ENCODE measurements at places on chromosomes 6 and 20. TPM values are rescaled to one million over a fixed set of nuclear protein-coding genes. Genes with fewer than 3 reads are reported as not detected.

GRCh38 chr6:155201461-155202226, 62.2 kb upstream of the CLDN20 start:
- DNase-seq, result no peak
- no peak overlapping the region for H3K4me3 ChIP-seq
- no peak overlapping the region for H3K27ac ChIP-seq

DNA sequence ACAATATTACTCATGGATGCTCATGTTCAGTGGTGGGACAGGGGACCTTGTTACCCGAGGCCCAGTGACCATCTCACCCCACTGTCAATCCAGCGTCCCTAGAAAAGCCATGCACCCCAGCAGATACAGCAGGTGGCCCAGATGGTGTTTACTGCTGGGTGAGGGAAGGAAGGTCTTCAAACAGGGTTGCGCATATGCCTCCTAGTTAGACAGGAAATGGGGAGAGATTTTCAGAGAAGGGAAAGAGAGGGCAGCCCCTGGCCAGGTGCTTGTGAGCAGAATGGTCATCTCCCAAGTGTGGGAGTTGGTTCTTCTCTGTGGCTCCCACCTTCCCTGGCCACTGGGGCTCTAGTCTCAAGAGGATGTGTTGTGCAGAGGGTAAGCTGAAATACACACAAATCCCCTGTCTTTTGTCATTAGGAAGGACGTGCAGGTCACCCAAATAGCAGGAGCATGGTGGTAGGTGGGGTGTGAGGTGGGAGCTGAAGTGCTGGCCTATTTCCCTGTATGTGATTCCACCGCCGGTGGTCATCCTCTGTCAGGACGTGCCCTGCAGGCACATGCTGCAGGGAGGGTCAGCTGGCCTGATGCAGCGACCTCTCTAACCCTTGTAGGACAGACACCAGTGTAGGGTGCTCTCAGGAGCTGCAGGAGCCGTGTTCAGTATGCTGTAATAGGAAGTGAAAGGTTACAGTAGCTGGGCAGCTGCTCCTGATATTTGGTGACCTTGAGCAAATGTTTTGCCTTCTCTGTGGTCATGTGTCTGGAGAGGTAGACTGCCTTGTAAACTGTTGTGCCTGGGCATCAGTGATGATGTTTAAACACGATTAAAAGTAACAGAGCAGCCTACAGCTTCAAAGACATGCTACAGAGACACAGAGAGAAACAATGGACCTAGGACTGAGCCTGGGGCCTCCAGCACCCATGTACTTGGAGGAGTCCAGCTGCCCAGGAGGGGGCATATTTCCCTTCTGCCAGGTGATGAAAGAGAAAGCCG, 3.2 kb upstream of the CST3 start:
- H3K4me1 ChIP-seq, result peaks cover 56% of the 10 kb centered on the region
- H3K36me3 ChIP-seq, result no peaks in the 10 kb centered on the region
- no peak for DNase-seq
- H3K27ac ChIP-seq, result no peak overlapping the region
- H3K4me3 ChIP-seq, result no peak overlapping the region

DNA sequence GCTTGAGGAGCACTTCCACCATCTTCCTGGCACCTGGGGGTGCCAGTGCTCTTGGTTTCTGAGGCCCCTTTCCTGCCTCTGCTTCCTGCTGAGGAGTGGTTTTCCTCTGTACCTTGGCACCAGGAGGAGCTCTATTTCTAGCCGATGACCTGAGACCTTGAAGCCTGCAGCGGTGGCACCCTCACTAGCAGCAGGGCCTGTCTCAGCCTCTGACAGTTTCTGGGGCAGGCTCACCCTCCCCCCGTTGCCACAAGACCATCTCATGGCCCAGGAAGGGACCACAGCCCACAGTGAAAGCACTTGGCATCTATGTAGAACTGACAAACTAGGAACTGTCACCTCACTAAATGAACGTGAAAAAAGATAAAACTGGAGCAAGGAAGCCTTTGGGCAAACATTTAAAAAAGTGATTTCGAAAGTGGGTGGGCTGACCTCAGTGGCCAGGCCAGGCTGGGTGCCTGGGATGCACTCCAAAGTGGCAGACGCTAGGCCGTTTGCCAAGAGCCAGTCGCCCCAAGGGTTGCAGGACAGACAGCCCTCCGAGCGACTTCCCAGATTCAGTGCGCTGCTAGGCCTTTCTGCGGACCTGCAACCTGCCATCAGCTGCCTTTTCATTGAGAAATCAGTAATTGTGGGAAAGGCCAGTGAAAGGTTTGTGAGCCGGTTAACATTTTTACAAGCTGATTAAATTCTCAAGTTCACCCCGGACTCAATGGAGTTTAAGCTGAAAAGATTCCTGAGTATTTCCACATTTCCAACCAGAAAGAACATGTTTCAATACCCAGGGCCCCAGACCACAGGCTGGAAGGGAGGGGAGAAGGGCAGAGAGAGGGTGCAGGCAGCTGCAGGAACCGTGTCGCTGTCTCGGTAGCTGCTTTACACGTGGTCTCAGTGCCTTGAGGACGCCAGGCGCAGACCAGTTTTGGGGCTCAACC, 303.7 kb downstream of the ESR1 start:
- peak overlapping the region; percentile 37 for H3K27ac ChIP-seq
- no peak overlapping the region for H3K4me3 ChIP-seq
- H3K27me3 ChIP-seq, result no peaks in the 10 kb centered on the region
- H3K4me1 ChIP-seq, result peaks cover 10% of the 10 kb centered on the region
- no peak for DNase-seq
- no peaks in the 10 kb centered on the region for H3K36me3 ChIP-seq

The PDE7B gene
- 0.23 TPM for total RNA-seq

DNA sequence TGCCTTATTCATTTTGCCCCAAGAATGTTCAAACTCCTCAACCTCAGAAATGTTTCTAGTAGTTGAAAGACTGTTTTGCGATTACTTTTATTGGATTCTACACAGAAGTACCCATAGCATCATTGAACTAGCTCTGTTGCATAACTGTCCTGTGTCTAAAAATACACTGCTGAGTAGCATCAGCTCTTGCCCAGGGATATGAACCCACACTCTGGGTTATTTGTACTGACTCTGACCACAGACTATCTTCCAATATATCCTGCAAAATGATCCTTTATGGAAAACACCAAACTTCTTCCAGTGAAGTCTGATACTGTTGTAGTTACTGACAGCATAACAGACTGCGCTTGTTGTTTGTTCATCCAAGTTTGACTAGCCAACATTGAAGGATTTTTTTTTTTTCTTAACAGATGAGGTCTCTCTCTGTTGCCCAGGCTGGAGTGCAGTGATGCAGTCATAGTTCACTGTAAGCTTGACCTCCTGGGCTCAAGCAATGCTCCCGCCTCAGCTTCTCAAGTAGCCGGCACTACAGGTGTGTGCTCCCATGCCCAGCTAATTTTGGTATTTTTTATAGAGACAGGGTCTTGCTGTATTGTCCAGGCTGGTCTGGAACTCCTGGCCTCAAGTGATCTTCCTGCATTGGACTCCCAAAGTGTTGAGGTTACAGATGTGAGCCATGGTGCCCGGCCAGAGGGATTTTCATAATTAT, 49.9 kb downstream of the TULP4 start:
- H3K36me3 ChIP-seq, result no peaks in the 10 kb centered on the region
- no peak overlapping the region for H3K4me3 ChIP-seq
- no peak overlapping the region for H3K27ac ChIP-seq
- no peak for DNase-seq
- no peaks in the 10 kb centered on the region for H3K27me3 ChIP-seq

The NEURL2 gene
- total RNA-seq, result 6.2 TPM

DNA sequence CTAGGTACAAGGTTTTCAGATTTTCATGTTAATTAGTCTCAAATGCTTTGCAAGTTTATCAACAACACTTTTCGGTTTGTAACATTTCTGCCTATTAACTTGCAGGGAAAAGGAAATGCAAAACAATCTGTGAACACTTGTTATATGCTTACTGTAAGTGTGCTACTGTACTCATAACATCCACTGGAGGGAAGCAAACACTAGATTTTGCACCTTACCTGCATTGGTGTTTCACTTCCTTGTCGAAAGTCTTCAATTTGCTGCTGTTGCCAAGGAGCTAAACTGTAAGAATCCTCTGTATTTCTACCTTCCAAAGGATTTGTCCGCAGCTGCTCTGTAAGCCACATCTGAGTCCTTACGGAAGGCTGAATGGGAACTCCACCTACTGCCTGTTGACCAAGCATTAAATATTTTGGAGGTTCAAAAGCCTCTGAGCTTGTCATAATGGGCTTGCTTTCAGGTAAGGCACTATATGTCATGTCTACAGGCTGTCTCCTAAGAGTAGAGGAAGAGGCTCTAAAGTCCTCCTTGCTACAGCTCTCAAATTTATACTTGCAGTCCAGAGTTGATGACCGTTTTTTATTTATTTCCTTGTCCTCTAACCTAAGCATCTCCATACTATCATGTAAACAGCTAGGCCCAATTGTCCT, 17.3 kb downstream of the PLN start:
- H3K4me3 ChIP-seq, result no peak overlapping the region
- no peaks in the 10 kb centered on the region for H3K4me1 ChIP-seq
- H3K36me3 ChIP-seq, result no peaks in the 10 kb centered on the region
- no peaks in the 10 kb centered on the region for H3K27me3 ChIP-seq
- DNase-seq, result no peak

The CCM2L gene
- 1.9 TPM for total RNA-seq

GRCh38 chr20:6898928-6899327, 131.4 kb downstream of the BMP2 start:
- no peaks in the 10 kb centered on the region for H3K4me1 ChIP-seq
- H3K27ac ChIP-seq, result no peak overlapping the region
- DNase-seq, result no peak
- H3K4me3 ChIP-seq, result no peak overlapping the region

GRCh38 chr6:48881551-48881950, 581.5 kb downstream of the MMUT start:
- no peak overlapping the region for H3K4me3 ChIP-seq
- no peak overlapping the region for H3K27ac ChIP-seq
- H3K27me3 ChIP-seq, result no peaks in the 10 kb centered on the region
- no peaks in the 10 kb centered on the region for H3K4me1 ChIP-seq
- DNase-seq, result no peak
- H3K36me3 ChIP-seq, result no peaks in the 10 kb centered on the region

DNA sequence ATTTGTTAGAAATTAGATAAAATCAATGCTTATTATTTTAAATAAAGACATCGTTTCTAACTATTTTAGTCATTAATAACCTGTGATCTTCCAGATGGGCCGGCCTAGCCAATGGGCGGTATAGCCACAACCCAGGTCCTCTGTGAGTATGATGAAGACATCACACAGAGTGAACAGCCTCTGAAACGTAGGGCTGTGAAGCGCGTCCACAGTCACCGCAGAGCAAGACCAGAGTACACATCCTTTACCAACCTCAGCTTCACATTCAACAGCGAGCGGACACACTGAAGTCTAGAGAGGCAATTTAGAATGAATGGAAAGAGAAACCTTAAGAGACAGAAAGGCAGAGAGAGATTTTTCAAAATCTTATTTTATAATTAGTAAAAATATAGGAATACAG, 125.0 kb upstream of the RPS6KA2 start:
- H3K4me1 ChIP-seq, result no peaks in the 10 kb centered on the region
- H3K27me3 ChIP-seq, result no peaks in the 10 kb centered on the region
- H3K4me3 ChIP-seq, result no peak overlapping the region
- H3K27ac ChIP-seq, result no peak overlapping the region
- H3K36me3 ChIP-seq, result no peaks in the 10 kb centered on the region

- DNase-seq, result no peak
- H3K36me3 ChIP-seq, result peaks cover 3% of the 10 kb centered on the region
- H3K4me1 ChIP-seq, result no peaks in the 10 kb centered on the region
Measured at GRCh38 chr6:157164972-157165371, 158.3 kb downstream of the TMEM242 start.

GRCh38 chr6:56752009-56752408, 109.3 kb upstream of the DST start:
- H3K27ac ChIP-seq, result no peak overlapping the region
- DNase-seq, result no peak
- no peaks in the 10 kb centered on the region for H3K27me3 ChIP-seq
- no peaks in the 10 kb centered on the region for H3K36me3 ChIP-seq
- peaks cover 30% of the 10 kb centered on the region for H3K4me1 ChIP-seq

The HLA-DQB2 gene
- total RNA-seq, result 4.7 TPM

The CDH4 gene
- 0.21 TPM for total RNA-seq

The DEFB119 gene
- not detected for total RNA-seq

The SCUBE3 gene
- not detected for total RNA-seq

GRCh38 chr20:9220874-9221547, 152.1 kb downstream of the PLCB4 start:
- H3K27me3 ChIP-seq, result no peaks in the 10 kb centered on the region
- no peak overlapping the region for H3K4me3 ChIP-seq
- H3K4me1 ChIP-seq, result no peaks in the 10 kb centered on the region
- H3K27ac ChIP-seq, result no peak overlapping the region
- DNase-seq, result no peak

The SPATA25 gene
- not detected for total RNA-seq

DNA sequence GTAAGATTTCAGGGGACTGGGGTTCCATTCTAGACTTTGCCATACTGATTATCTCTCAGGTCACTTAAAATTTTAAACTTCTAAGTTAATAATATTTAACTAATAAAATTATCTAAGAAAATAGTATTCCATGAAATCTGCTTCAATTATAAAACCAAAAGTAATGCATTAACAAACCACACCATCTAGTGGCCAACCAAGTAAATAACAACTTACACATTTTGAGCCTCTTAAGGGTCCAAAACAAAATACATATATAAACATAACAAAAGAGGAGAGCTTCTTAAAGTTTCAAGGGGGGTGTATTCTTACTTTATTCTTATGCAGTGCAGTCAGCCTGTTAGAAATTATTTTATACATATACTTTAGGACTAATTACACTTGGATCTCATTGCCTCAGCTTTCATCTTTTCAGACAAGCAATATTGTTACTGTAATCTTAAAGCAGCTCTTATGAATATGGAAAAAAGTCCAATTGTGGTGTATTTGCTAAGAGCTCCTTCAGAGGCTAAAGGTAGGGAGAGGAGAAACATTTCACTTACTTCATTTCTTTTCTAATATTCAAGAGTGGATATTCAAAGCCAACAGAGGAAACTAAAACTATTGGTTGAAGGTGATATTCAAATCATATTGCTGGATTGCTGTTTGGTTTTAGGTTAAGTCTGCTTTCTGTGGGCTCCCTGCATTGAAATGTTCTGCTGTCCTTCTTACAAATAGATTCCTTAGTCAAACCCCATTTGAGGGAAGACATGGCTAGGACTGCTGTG, 199.7 kb upstream of the SIM1 start:
- H3K27me3 ChIP-seq, result no peaks in the 10 kb centered on the region
- no peaks in the 10 kb centered on the region for H3K4me1 ChIP-seq
- DNase-seq, result no peak
- H3K36me3 ChIP-seq, result no peaks in the 10 kb centered on the region
- no peak overlapping the region for H3K4me3 ChIP-seq
- no peak overlapping the region for H3K27ac ChIP-seq

The BPIFB2 gene
- total RNA-seq, result 93.5 TPM

DNA sequence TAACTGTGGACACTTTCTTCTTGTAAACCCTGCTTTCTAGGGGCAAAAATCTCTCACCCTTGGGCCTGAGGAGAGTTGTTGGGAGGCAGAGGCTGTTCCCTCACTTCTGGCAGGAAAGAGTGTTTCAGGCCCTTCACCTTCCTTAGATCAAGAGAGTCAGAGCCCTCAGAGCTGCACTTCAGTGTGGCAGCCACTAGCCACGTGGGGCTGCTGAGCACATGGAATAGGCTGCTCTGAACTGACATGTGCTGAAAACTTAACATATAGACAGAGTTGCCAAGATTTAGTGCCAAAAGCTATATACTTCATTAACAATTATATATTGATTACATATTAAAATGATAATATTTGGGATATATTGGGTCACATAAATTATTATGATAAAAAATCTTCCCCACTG, 4.4 kb upstream of the LMBRD1 start:
- no peak overlapping the region for H3K27ac ChIP-seq
- no peak overlapping the region for H3K4me3 ChIP-seq
- H3K27me3 ChIP-seq, result no peaks in the 10 kb centered on the region
- no peaks in the 10 kb centered on the region for H3K4me1 ChIP-seq

GRCh38 chr20:4029505-4030467, 14.4 kb upstream of the RNF24 start:
- no peak for DNase-seq
- H3K27ac ChIP-seq, result no peak overlapping the region
- H3K4me1 ChIP-seq, result peaks cover 17% of the 10 kb centered on the region
- no peaks in the 10 kb centered on the region for H3K27me3 ChIP-seq

Measured in esophagus squamous epithelium (tissue), 5 donors.